ENCODE measurements at places on chromosomes 7 and 10.

DNA sequence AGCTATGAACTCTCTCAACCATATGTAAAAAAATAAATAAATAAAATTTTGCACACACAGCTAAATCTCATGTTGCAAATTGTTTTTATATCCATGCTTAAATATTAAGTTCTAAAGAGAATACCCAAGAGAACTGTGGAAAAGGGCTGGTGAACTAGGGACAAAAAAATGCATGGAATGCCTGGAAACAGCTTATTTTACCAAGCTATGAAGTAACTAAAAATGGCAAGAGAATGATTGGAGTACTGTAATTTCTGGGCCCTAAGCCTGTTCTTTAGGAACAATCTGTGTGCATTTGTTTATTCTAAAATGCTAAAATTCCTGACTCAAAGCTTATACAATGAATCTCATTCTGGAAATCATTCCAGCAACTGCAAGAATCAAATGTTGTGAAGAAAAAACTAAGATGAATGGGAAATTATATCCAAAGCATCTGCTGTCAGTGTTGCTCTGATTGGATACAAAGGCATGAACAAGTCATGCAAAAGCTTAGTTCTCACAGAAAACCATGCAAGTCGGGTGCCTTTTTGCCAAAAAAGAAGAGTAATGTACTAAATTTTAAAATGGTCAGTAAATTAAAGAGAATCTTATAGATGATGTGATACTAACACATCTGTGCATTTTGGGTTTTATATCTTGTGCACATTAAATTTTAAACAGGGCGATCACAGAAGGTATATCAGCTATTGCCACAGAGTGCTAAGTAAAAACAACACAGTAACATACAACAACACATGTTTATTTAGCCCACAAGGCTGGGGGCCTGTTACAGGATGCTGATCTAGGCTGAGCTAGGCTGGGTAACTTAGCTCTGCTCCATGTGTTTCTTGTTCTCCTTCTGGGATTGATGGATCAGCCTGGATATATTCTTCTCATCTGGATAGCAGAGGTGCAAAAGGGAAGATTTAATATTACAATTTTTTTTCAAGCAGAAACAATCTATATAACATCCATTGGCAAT, 453.5 kb upstream of the SEMA3A start:
- no peak for DNase-seq

DNA sequence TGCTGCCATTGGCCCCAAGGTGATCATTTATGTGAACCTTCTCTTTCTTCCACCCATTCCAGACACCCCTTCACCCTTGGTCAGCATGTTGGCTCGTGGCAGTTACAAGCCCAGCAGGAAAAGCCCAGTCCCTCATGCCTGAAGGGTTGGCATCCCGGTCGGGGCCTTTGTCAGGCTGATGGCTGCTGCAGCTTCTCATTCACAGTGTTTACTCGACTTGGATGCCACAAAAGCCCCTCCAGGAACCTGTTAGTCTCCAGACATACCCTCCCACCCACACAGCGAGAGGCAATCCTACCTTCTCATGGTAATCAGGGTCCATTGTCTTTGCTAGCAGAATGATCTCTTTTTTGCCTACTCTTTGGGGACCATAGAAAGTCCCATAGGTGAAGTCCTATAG, 200.8 kb upstream of the PFKP start:
- DNase-seq: no peak

DNA sequence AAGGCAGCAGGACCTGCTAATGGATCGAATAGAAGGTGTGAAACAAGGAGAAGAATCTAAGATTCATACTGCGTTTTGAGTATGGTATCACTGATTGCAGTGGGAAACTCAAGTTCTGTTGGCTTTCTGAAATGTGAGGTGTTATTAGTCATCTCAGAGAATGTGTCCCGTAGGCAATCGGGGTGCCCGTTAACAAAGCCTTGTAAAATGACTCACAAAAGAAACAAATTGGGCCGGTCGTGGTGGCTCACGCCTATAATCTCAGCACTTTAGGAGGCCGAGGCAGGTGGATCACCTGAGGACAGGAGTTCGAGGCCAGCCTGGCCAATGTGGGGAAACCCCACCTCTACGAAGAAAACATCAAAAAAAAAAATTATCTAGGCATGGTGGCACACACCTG, 118.2 kb upstream of the C7orf33 start:
- no peak for DNase-seq

DNA sequence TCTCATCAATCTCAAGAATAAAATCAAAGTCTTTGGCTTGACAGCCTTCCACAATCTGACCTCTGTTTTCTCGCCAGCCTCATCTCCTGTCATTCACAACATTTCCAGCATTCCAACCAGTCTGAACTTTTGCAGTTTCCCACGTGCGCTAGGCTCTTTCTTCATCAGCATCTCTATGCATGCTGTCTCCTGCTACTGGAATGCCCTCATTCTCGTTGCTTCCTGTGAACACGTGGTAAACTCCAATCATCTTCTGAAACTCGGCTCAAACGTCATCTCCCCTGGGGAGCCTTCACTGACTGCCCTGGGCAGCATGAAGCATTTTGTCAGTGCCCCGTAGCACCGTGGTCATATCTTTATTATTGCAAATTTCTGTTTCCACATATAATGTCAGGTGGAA, 12.2 kb upstream of the RSBN1L start:
- no peak for DNase-seq

DNA sequence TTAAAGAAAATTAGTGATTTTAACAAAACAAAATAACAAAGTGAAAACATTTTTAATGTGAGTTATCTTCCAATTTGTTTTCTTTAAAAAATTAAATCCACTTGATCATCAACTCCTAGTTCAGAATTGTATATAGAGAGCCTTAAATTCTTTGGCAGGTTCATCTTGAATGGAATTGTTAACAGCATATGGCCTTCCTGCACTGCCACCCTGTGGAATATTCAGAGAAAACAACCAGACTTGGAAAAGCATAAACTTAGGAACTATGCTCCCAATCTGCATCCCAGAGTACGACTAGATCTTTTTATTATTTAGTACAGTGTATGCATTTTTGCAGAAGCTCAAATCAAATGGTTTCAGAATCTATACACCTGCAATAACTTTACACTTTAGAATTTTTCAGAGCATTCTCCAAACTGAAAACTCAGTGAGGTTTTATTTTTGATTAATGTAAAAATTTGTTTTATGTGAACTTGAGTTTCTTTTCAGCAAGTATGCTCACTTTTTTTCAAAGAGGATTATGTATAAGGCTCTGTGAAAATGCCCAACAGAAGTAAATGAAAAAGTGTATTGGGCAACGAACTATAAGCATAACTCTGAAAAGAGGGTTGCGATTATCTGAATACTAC, 44.9 kb upstream of the ANK3 start:
- no peak for DNase-seq

- no peak for DNase-seq
Observed at GRCh38 chr10:78604721-78605120, 464.0 kb upstream of the ZMIZ1 start.

Data from ovary (tissue), 10 donors.